Muscle of leg (tissue), 16 donors: ENCODE measurements at places on chromosomes 1 and 21. TPM values are rescaled to one million over a fixed set of nuclear protein-coding genes. Genes with fewer than 3 reads are reported as not detected.

The TMPRSS2 gene
- not detected for total RNA-seq

The CNKSR1 gene
- 1.2 TPM for total RNA-seq

The NUDT4B gene
- 0.98 TPM for total RNA-seq

The GPR37L1 gene
- 0.04 TPM for total RNA-seq

The DISP3 gene
- 0.18 TPM for total RNA-seq

The CFHR5 gene
- total RNA-seq, result under 0.01 TPM

The RGSL1 gene
- total RNA-seq, result not detected

The OR2T11 gene
- not detected for total RNA-seq

The CLCA4 gene
- total RNA-seq, result not detected

The C8A gene
- not detected for total RNA-seq

The FCRL2 gene
- not detected for total RNA-seq

The DIO1 gene
- total RNA-seq, result not detected

The SEC16B gene
- total RNA-seq, result 7.4 TPM

The CFAP107 gene
- 0.62 TPM for total RNA-seq

The CDCA8 gene
- total RNA-seq, result 2.2 TPM

The GRIK3 gene
- total RNA-seq, result 0.71 TPM

The FAM43B gene
- total RNA-seq, result 1.1 TPM

The PROX1 gene
- total RNA-seq, result 6.9 TPM

The ARHGAP29 gene
- total RNA-seq, result 29.1 TPM

The RGL1 gene
- 28.3 TPM for total RNA-seq

The ACKR1 gene
- total RNA-seq, result 2.7 TPM

The AMY1A gene
- not detected for total RNA-seq

The ZFYVE9 gene
- 27.4 TPM for total RNA-seq

The FAM3B gene
- 0.27 TPM for total RNA-seq
